ENCODE measurements at places on chromosomes 7 and 10.

GRCh38 chr10:27138277-27138676 is 15.9 kb downstream of the YME1L1 start:
- no peak for DNase-seq

DNA sequence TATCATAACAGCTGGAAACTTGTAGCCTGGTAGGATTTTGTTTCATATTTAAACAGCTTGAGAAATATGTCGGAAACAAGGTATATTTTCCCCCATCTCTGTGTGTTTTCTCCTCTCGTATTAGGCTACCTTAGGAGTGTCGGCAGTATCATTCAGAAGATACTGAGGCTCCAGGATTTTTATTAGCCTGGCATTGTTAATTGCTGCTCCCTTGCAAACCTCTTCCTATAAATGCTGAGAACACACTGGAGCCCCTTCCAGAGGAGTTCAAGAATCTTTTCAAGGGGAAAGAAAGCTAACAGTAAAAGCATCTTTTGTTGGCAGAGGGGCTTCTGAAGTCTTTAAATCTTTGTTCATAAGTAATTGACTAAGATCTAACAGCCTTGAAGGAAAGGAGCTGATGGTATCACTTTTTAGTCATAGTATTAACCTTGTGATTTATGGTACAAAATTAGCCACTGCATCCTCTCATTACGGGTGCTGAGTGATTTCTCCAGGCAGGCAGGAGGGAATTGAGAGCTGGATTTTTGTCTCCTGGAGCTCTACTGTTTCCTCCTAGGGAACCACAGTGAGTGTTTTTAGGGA is 998.7 kb downstream of the LRMDA start:
- no peak for DNase-seq

DNA sequence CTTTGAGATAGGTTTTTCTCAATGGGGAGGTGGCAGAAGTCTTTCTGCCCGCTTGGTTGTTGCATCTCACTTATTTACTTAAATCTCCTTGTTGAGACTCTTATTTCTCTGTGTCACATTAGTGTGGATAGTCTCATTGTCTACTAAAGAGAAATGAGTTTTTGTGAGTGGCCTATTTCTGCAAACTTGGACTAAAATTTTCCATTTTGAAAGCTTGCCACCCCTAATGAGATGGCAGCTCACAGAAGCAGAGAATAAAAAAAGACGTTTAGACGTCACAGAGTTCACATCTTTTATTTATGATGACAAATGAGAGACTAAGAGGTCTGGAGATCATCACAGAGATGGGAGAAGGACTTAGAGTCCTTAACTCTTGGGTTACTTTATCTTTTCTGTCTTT is 262.7 kb upstream of the PHYHIPL start:
- DNase-seq: no peak

DNA sequence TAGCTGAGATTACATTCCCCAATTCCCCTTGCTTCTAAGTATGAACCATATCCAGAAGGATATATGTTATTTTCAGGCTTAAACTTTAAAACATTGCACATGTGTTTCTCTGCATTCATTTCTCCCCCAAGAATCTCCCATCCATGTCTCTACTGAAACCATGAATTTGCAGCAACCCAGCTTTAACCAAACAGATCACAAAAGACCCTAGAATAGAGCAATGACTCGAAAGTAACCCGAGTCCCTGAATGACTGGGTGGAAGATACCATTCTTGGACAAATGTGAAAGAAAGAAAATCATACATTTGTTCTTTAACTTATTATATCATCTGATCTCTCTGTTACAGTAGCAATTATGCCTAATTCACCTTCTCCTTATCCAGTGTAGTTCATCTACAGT is 278.7 kb downstream of the IPMK start:
- DNase-seq: no peak

GRCh38 chr7:147182874-147183273 is 1066.3 kb downstream of the CNTNAP2 start:
- no peak for DNase-seq

DNA sequence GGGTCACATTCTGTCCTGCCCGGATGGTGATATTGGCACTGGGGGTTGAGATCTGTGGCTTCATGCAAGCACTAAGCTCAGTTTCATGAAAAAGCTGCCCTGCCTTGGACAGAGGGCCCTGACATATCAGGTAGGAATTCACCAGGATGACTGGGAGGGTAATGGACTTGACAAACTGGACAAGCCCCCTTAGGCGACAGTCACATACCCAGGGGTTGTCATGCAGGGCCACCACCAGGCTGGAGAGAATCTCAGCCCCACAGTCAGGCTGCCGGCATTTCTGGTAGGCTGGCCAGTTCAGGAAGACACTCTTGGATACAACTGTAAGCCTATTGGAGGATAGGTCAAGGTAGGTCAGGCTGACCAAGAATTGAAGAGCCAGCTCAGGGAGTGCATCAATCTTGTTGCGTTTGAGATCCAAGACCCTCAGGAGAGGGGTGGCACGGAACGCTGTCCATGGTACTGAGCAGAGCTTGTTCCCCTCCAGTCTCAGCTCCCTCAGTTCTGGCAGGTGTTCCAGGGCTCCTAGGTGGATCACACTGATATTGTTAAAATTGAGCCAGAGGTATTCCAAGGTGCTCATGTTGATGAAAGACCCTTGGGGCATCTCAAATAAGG is 824 bp downstream of the LRIT2 start:
- DNase-seq: no peak
